ENCODE measurements at places on chromosomes 4 and X.

- DNase-seq, result peak; percentile 26
Observed at GRCh38 chr4:13656569-13657405, 29.3 kb upstream of the BOD1L1 start.

GRCh38 chrX:39469126-39469525 is 628.6 kb downstream of the BCOR start:
- no peak for DNase-seq

DNA sequence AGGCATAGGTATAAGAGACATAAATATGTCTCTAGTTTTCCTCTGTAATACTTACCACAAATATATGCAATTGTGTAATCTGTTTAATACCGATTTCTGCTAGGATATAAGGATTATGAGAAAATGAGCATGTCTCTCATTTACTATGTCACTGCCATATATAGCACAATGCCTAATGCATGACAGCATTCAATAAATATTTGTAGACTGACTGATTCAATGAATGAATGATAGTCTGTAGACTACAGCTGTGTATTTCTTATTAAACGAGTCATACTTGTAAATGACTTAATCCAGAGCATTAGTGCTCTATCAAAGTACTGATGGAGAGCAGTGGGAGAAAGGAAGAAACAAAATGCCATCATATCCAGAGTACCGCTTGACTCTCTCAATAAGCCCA is 175.6 kb downstream of the PPP3CA start:
- DNase-seq, result no peak

DNA sequence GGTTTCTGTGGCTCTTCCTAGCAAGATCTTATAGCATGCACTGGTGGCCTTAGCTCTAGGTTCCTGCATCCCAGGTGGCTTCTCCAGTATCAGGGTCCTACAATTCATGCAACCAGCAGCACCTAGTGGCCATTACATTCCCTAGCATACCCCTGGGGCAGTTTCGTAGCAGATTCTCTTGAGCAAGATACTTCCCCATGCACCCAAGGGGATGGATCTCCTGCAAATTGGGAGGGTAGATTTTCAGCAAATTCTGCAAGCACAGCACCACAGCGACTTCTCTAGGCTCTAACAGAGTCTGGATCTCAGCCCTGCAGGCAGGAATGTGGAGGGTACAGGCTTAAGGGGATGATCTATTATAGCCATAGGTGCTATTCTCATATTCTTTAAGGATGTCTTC is 13.1 kb upstream of the SLC9B1 start:
- DNase-seq, result no peak

- DNase-seq, result no peak
Observed at GRCh38 chr4:54913751-54914526, 211.5 kb downstream of the KDR start.

- no peak for DNase-seq
Observed at GRCh38 chrX:24890677-24891076, 125.1 kb downstream of the ARX start.

DNA sequence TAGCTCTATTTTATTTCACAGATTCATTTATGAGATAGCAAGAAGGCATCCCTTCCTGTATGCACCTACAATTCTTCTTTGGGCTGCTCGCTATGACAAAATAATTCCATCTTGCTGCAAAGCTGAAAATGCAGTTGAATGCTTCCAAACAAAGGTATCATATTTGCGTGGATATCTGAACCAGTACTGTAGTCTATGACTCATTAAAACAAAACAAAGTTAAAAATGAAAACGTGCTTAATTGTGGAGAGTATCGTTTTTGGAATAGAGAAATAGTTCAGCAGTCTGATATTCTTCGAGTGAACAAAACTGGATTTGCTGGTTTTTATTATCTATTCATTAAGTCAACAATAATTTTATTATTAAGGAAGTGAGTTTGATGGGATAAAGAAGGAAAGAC is 6.3 kb downstream of the AFP start:
- DNase-seq, result no peak

DNA sequence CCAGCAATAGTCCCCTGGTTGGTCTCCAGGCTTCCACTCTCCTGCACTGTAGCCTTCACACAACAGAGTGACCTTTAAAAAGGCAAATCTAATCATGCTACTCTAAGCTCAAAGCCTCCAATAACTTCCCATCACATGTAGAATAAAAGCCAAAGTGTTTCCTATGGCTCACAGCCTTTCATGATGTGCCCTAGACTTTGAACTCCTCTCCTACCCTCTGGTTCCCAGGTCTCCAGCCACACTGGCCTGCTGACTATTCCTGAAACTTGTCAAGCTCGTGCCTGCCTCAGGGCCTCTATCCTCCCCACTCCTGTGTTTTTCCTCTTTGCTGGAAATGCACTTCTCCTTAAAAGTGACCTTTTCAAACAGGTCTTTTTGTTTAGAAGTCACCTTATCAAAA is 3.1 kb downstream of the MANBA start:
- no peak for DNase-seq

- no peak for DNase-seq
Observed at GRCh38 chr4:56655627-56656345, 25.3 kb downstream of the HOPX start.

- no peak for DNase-seq
Observed at GRCh38 chr4:1249731-1250526, 999 bp upstream of the CTBP1 start.

- DNase-seq, result no peak
Observed at GRCh38 chr4:105990933-105991332, 95.7 kb downstream of the NPNT start.

- no peak for DNase-seq
Observed at GRCh38 chrX:67555578-67556203, 11.9 kb downstream of the AR start.

DNA sequence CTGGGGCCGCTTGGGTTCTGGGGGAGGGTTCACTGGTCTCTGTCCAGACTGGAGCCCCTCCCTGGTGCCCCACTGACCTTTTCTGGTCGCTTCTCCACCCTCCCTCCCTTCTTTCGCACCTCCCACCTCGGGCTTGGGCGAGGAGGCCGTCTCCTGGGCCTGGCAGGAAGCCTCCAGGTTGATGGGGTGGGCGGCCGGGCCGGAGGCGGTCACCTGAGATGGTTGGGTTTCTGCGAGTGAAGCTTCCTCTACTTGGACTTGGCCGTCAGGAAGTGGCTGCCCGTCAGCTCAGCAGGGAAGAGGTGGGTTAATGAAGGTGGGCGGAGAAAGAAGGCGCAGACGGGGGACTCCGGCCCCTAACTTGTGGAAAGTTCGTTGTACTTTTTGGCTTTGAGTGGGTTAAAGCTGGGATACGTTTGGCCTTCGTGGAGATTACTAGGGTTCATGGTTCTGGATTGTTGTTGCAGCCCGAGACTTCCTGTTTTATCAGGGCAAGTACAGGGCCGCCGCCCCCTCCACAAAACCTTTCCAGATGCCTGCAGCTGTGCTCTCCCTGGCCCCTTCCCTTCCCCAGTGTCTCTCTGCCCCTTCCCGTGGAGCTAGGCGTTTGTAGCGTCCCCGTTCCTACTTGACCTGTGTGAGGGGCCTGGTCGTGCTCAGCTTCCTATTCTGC is 1.2 kb downstream of the AKAP17A start:
- DNase-seq, result no peak

DNA sequence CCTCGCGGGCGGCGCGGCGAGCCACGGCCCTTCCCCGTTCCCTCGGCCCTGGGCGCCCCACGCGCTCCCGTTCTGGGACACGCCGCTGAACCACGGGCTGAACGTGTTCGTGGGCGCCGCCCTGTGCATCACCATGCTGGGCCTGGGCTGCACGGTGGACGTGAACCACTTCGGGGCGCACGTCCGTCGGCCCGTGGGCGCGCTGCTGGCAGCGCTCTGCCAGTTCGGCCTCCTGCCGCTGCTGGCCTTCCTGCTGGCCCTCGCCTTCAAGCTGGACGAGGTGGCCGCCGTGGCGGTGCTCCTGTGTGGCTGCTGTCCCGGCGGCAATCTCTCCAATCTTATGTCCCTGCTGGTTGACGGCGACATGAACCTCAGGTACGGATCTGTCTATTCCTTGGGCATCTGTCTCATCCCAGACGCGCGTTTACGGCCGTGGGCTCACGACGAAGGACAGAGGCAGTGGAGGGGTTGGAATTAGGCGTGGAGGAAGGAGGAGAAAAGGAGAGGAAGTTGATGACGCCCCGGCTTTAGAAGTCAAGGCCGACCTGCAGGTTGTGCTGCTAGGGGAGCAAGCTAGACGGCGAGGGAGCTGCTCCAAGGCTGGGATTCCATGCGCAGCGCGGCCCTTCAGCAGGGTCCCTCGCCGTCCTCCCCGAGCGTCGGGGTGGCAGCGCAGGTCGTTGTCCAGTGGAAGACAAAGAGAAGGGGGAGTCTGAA is 792 bp downstream of the SLC10A4 start:
- DNase-seq, result no peak

- DNase-seq, result no peak
Observed at GRCh38 chr4:107278791-107279483, 242.8 kb upstream of the DKK2 start.

- no peak for DNase-seq
Observed at GRCh38 chrX:132900633-132901293, 57.7 kb downstream of the HS6ST2 start.

DNA sequence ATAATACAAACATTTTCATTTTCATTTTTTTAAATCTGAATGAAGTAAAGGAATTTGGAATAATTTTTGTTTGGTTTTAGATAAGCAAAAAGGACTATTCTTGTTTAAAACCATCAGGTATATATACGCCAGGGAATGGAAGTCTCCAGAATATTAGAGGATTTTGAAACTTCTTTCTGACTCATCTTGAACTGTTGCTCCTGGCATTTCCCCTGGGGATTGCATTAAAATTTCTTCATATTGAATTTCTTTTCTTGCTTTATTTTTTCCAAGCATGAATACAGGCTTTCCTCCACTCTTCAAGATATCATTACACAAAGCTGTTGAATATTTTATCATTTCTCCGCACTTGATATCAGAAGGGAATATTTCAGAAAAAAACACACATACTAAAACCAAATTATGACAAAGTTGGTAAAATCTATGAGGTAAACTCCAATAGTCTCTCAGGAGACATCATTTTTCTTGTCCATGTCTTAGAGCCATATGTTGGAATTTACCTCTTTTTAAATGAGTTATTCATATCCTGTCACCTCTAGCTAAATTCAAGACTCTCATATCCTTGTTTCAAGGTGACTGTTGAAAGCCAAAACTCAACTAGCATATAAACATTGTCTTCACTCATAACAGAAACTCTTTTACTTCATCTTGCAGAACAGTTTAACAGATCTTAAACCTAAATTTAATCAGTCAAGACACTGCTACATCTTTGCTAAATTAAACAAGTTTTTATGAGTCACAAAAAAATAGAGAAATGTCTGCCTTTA is 20.7 kb upstream of the CSN1S1 start:
- no peak for DNase-seq
